ENCODE measurements at places on chromosomes 3 and 15.

DNA sequence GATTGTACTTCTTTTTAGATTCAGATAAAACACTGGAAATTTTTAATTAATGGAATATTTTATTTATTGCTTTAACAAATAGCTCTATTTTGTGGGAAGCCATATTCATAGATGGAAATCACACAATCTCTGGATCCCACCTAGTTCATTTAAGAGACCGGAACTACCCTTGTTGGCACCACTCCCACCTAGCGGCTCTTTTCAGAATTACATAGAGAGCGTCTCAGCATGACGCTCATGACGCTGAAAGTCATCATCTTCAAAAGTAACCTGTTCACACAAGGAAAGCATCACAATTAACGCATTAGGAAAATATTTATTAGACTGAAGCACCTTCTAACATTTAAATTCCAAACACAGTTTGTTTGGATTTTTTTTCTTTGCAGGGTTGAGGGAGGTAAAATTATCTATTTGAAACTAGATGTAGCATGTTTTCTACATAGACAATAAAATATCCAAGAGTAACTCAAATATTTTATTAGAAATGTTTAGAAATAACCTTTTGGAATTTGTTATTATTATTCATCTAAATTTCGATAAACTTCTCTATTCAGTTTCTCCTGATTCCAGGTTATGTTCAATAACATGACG, 214.9 kb upstream of the ARRDC4 start:
- H3K36me3 ChIP-seq, result no peaks in the 10 kb centered on the region
- H3K27me3 ChIP-seq, result no peaks in the 10 kb centered on the region
- no peak for DNase-seq
- H3K4me3 ChIP-seq, result no peak overlapping the region

GRCh38 chr3:126125781-126126251, 41.9 kb upstream of the SLC41A3 start:
- no peak for DNase-seq
- H3K4me3 ChIP-seq, result no peak overlapping the region
- H3K4me1 ChIP-seq, result no peaks in the 10 kb centered on the region
- no peaks in the 10 kb centered on the region for H3K36me3 ChIP-seq

DNA sequence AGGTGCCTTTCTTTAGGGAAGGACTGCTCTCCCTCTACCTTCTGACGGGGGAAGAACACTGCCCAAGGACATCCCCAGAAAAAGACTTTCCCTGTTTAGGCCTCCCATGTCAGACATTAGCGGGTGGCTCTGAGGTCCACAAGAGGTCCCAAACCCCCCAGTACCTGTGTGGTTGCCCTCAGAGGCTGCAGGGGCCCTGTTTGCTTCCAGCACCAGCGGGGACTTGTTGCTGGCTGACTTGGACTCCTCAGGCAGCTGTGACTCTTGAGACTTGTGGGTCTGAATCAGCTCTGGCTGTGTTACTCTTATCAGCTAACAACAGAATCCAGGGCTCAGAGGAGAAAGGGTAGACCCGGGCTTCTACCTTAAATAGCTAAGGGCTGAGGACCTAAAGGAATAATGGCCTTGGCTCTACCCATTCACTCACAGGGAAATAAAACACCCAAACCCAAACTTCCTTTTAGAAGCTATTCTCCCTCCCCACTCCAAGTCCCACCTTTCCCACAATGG, 39.2 kb downstream of the SEMA3G start:
- H3K36me3 ChIP-seq, result peaks cover 76% of the 10 kb centered on the region
- no peaks in the 10 kb centered on the region for H3K27me3 ChIP-seq
- H3K4me1 ChIP-seq, result peaks cover 20% of the 10 kb centered on the region
- DNase-seq, result no peak
- no peak overlapping the region for H3K4me3 ChIP-seq

DNA sequence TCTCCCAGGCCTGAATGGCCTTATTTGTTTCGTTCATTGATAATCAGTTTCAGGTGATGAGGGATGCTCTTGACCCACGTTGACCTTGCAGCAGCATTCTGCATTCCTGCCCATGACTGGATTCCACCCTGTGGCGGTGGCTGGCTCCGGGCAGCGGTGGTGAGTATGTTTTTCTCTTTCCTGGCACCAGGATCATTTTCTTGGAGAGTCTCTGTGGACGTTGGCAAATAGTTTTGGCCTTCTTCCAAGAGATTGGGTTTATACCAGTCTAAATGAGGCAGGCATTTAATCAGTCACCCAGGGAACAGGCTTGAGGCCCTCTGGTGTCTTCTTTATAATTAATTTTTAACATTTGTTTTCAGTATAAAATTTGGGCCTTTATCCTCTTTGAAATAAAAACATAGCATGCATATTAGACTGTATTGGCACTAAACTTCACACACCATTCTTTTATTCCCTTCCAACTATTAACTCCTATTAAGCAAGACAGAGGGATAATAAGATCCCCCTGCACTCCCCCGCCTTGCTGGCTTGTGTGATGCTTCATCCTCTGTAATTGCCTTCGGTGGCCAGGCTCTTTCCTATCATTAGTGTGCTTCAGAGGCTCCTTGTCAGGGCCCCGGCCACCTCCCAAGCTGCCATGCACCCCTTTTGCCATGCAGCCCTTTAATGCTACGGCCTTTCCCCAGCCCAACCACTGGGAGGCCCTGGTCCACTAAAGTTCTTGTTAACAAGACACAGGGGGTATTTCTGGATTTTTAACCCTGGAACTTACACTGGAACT, 176.2 kb upstream of the TOPAZ1 start:
- H3K4me3 ChIP-seq, result no peak overlapping the region
- no peaks in the 10 kb centered on the region for H3K36me3 ChIP-seq
- peak; percentile 7 for DNase-seq
- H3K27ac ChIP-seq, result no peak overlapping the region

DNA sequence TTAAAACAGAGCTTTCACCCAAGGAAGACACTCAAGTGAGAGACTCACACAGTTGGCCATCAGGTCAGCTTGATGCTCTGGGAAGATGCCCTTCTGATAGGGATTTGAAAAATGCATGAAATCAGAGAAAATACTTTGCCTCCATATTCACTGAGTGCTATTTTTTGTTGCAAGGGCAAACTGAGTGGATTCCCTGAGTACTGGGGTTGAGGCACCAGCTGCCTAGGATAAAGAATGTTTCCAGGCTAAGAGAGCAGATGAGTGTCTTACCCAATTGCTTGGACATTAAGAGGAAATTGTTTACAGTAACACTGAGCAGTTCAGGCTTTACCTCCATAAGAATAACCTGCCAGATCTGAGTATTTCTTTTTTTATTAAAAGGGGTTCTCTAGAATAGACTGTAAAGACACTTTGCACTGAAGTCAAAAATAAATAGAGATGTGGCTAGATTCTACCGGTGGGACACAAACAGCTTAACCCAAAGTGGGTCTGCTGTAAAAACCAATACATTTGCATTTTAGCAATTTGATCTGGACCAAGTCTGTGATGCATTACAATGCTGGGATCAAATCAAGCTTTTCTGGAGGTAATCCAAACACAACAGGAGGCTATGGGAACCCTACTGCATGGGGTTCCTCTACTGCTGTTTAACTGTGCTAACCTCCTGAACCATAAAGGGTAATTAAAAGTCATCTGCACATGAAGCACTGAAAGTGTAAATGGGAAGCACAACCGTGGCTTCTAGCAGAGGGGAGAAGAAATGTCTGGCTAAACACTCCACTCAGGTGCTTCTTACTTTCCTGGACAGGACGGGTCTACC, 238.8 kb upstream of the WNT5A start:
- no peaks in the 10 kb centered on the region for H3K27me3 ChIP-seq
- no peak for DNase-seq
- H3K4me3 ChIP-seq, result no peak overlapping the region
- peaks cover 6% of the 10 kb centered on the region for H3K4me1 ChIP-seq

GRCh38 chr15:98759277-98759676, 110.9 kb downstream of the IGF1R start:
- DNase-seq, result no peak
- H3K36me3 ChIP-seq, result no peaks in the 10 kb centered on the region
- H3K4me3 ChIP-seq, result no peak overlapping the region
- no peak overlapping the region for H3K27ac ChIP-seq
- H3K4me1 ChIP-seq, result peaks cover 15% of the 10 kb centered on the region

DNA sequence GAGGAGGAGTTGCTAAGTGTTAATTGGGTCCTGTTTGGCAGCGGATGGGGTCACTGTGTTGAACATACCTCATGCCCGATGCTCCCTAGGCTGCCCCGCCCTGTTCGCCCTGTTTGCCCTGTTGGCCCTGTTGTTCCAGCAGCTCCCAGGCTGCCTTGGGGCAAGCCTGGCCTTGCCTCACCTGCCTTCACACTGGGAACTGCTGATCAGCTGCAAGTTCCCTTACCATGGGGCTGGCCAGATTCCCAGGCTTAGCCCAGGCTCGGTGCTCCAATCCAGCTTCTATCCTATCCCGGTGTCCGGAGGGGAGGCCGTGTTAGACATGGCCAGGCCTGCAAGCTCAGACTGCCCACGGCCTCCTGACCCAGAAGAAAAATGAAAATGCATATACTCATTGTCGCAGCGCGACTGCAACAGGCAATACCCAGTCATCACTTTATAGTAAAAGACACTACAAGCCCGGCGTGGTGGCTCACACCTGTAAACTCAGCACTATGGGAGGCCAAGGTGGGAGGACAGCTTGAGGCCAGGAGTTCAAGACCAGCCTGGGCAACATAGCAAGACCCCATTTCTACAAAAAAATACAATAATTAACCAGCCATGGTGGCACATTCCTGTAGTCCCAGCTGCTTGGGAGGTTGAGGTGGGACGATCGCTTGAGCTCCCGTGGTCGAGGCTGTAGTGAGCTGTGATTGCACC, 42.9 kb upstream of the ZNF710 start:
- H3K27me3 ChIP-seq, result no peaks in the 10 kb centered on the region
- H3K36me3 ChIP-seq, result no peaks in the 10 kb centered on the region
- H3K27ac ChIP-seq, result no peak overlapping the region
- no peak for DNase-seq
- no peaks in the 10 kb centered on the region for H3K4me1 ChIP-seq

- no peak overlapping the region for H3K4me3 ChIP-seq
- peak; percentile 38 for DNase-seq
- peaks cover 15% of the 10 kb centered on the region for H3K27me3 ChIP-seq
- H3K27ac ChIP-seq, result no peak overlapping the region
- H3K4me1 ChIP-seq, result peaks cover 31% of the 10 kb centered on the region
Observed at GRCh38 chr3:127431066-127431465, 143.2 kb upstream of the PRR20G start.

DNA sequence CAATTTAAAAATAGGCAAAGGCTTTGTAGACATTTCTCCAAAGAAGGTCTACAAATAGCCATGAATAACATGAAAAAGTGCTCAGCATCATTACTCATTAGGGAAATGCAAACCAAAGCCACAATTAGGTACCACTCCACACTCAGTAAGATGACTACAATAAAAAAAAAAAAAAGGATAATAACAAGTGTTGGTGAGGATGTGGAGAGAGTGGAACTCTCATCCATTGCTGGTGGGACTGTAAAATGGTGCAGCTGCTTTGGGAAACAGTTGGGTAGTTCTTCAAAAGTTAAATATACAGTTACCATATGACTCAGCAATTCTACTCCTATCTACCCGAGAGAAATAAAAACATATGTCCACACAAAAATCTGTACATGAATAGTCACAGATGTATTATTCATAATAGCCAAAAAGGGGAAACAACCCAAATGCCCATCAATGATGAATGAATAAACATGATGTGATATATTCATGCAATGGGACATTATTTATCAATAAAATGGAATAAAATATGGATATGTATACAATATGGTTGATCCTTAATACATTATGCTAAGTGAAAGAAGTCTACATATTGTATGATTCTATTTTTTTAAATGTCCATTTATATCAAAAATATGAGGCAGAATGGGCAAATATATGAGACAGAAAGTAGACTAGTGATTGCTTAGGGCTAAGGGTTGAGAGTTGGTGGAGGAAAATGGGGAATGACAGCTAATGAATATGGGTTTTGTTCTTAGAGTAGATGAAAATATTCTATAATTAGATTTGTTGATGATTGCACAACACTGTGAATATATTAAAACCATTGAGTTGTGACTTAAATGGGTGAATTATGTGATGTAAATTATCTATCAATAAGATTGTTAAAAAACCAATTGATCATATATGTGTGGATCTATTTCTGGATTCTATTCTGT, 66.1 kb upstream of the SMAD3 start:
- no peaks in the 10 kb centered on the region for H3K27me3 ChIP-seq
- no peak for DNase-seq
- no peaks in the 10 kb centered on the region for H3K36me3 ChIP-seq
- no peak overlapping the region for H3K27ac ChIP-seq
- H3K4me3 ChIP-seq, result no peak overlapping the region
- no peaks in the 10 kb centered on the region for H3K4me1 ChIP-seq

- no peak for DNase-seq
- no peak overlapping the region for H3K4me3 ChIP-seq
- H3K27me3 ChIP-seq, result no peaks in the 10 kb centered on the region
- no peak overlapping the region for H3K27ac ChIP-seq
- H3K36me3 ChIP-seq, result peaks cover 23% of the 10 kb centered on the region
Observed at GRCh38 chr15:101022306-101022705, 103.1 kb downstream of the LRRK1 start.

- DNase-seq, result no peak
- H3K27me3 ChIP-seq, result peaks cover 7% of the 10 kb centered on the region
- H3K27ac ChIP-seq, result no peak overlapping the region
- no peak overlapping the region for H3K4me3 ChIP-seq
Observed at GRCh38 chr3:134378818-134379217, 4.6 kb upstream of the AMOTL2 start.

DNA sequence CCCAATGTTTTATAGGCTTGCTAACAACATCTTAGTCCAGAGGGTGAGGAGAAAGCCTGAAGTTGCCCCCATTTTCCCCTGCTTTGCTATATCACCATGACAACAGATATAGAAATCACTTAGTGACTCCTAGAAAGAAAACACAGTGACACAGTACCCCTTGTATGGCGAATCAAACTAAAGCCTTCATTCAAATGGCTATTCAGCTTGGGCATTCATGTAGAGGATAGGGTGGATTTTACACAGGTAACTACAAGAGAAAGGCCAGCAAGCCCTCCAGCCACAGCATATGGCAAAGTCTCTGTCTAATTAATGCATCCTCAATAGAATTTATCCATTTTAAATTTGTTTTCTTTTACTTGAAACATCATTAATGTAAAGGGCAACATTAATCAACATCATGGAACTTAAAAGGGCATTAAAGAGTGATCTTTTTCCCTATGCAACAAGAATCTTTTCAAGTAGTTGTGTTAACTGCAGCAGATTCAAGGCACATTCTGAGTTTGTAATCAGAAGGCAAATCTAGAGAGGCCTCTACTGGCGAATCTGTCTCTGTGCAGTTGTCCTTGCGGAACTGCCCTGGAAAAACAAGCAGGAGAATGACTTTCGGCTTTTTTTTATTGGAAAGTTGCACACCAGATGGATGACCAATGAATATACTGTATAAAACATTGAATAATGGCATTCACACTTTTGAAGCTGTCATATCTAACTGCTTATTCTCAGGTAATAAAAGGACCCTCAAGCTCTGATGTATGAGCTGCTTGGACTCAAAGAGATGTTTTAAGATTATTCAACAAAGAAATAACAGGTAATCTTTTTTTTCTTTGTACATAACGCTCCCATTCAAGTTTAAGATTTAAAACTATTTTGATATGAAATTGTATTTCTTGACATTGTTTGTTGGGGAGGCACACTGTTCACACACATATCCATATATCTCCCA, 621.7 kb upstream of the AGTR1 start:
- H3K36me3 ChIP-seq, result no peaks in the 10 kb centered on the region
- H3K4me3 ChIP-seq, result no peak overlapping the region
- H3K27me3 ChIP-seq, result no peaks in the 10 kb centered on the region
- no peak overlapping the region for H3K27ac ChIP-seq
- DNase-seq, result peak; percentile 71

GRCh38 chr3:31695280-31696008, 162.7 kb downstream of the STT3B start:
- H3K27ac ChIP-seq, result no peak overlapping the region
- no peak for DNase-seq
- H3K27me3 ChIP-seq, result no peaks in the 10 kb centered on the region
- peaks cover 5% of the 10 kb centered on the region for H3K36me3 ChIP-seq
- no peak overlapping the region for H3K4me3 ChIP-seq
- H3K4me1 ChIP-seq, result no peaks in the 10 kb centered on the region
